Activated CD4-positive, alpha-beta T cell treated with anti-CD3 and anti-CD28 coated beads for 36 hours (primary cell): ENCODE measurements at places on chromosomes 5 and 9.

- H3K36me3 ChIP-seq = peaks cover under 1% of the 10 kb centered on the region
- no peaks in the 10 kb centered on the region for H3K4me1 ChIP-seq
Measured at GRCh38 chr5:168434001-168434400, 52.3 kb upstream of the RARS1 start.

GRCh38 chr5:95973793-95974325 is 12.2 kb upstream of the ELL2 start:
- peaks cover 2% of the 10 kb centered on the region for H3K27me3 ChIP-seq
- H3K27ac ChIP-seq = no peak overlapping the region
- peaks cover 2% of the 10 kb centered on the region for H3K4me1 ChIP-seq
- peak; percentile 14 for DNase-seq
- no peaks in the 10 kb centered on the region for H3K36me3 ChIP-seq
- no peak overlapping the region for H3K4me3 ChIP-seq

DNA sequence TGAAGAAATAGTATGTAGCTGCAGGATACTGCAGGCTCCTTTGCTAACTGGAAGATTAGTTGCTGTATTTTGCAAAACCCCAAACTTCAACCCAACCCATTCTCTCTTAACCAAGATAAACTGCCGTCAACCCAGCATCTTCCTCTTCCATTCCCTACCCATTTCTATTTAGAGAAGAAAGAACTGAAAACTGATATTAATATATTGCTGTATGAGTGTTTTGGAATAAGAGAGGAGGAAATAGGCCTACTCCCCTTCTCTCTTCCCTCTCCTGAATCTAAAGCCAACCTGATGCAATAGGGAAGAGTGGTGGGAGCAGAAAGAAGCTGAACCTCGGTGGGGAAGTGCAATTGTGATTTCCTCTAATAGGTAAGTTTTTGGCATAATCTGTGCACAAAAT is 83.7 kb downstream of the TMEM215 start:
- H3K27me3 ChIP-seq = no peaks in the 10 kb centered on the region
- DNase-seq = no peak

DNA sequence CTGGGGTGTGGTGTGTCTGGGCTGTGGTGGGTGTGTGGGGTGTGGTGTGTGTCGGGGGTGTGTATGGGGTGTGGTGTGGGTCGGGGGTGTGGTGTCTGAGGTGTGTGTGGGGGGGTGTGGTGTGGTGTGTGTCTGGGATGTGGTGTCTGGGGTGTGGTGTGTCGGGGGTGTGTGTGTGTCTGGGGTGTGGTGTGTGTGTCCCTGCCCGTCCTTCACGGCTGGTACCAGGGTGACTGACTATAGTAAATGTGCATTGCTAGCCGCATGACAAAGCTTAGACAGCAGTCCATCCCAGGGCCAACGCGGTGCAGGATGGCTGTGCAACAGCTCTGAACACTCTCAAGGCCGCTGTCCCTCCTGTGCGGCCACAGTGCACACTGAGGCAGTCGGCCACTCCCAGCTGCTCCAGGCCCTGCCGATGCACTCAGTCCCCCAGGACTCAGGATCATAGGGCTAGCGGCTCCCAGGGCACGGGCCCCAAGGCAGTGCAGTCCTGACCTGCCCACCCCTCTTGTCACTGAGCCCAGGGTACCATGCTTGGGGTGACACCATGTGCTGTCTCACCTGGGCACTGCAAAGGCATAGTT is 54.0 kb downstream of the SECISBP2 start:
- H3K4me3 ChIP-seq = no peak overlapping the region
- DNase-seq = peak; percentile 47
- peaks cover 11% of the 10 kb centered on the region for H3K36me3 ChIP-seq
- H3K27me3 ChIP-seq = no peaks in the 10 kb centered on the region

DNA sequence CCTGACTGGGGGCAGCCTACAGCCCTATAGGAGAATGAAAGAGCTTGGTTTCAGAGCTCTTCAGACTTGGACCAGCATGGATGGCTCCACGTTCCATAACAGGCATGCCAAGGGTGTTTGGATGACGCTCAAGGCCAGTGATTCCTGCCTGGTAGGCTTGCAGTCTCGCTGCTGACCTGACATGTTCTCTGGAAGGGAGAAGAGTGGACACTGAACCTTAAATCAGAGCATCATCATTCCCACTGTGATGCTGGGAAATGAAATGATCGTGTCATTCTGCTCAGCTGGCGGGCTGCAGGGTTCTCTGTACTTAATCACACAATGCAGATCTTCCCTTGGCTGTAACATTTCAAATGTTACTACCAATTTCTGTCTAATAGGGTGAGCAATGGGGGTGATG is 57.0 kb downstream of the CFAP90 start:
- peaks cover 12% of the 10 kb centered on the region for H3K27me3 ChIP-seq
- no peak overlapping the region for H3K27ac ChIP-seq
- H3K4me3 ChIP-seq = no peak overlapping the region
- H3K36me3 ChIP-seq = no peaks in the 10 kb centered on the region

- H3K4me3 ChIP-seq = no peak overlapping the region
- no peaks in the 10 kb centered on the region for H3K36me3 ChIP-seq
Measured at GRCh38 chr9:131038256-131039128, 29.5 kb downstream of the LAMC3 start.

DNA sequence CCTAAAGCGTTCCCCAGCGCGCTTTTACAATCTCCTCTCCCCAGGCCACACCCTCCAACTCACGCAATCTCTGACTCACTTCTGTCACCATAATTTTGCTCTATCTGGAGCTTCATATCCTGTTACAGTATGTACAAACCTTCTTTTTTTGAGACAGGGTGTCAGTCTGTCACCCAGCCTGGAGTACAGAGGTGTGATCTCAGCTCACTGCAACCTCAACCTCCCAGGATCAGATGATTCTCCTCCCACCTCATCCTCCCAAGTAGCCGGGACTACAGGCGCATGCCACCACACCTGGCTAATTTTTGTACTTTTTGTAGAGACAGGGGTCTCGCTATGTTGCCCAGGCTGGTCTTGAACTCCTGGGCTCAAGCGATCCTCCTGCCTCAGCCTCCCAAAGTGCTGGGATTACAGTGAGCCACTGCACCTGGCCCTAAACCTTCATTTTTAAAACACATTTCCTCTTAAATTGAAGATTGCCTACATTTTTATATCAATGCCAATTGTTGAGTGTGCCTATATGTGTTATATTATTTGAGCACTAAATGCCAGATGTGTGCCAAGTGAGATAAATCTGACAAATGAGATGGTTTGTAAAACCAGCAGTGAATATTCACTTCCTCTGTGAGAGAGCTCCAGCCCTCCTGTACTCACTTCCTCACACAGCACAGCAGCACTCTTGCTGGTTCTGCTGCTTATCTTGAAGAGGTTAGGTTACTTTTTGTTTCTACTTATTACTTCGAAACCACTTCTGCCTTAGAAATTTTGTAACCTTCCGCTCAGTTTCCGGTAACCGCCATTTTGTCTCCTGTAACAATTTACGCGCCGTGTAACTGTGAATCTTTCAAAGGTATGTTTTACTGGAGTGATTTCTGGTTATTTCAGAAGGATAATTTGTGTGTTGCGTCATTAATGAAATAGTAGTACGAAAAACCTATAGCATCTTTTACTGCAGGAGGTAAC is 57.9 kb downstream of the DOCK8 start:
- H3K4me1 ChIP-seq = peaks cover 43% of the 10 kb centered on the region
- H3K36me3 ChIP-seq = peaks cover 30% of the 10 kb centered on the region
- H3K27ac ChIP-seq = peak overlapping the region; percentile 98
- no peaks in the 10 kb centered on the region for H3K27me3 ChIP-seq

- H3K4me1 ChIP-seq = peaks cover 39% of the 10 kb centered on the region
- H3K27ac ChIP-seq = no peak overlapping the region
- H3K36me3 ChIP-seq = no peaks in the 10 kb centered on the region
- peaks cover 3% of the 10 kb centered on the region for H3K27me3 ChIP-seq
- DNase-seq = no peak
Measured at GRCh38 chr9:21579743-21580142, 97.6 kb upstream of the IFNE start.
